ENCODE measurements at places on chromosomes 5 and 9.

- no peak for DNase-seq
Measured at GRCh38 chr5:59656351-59657254, 236.9 kb downstream of the PDE4D start.

DNA sequence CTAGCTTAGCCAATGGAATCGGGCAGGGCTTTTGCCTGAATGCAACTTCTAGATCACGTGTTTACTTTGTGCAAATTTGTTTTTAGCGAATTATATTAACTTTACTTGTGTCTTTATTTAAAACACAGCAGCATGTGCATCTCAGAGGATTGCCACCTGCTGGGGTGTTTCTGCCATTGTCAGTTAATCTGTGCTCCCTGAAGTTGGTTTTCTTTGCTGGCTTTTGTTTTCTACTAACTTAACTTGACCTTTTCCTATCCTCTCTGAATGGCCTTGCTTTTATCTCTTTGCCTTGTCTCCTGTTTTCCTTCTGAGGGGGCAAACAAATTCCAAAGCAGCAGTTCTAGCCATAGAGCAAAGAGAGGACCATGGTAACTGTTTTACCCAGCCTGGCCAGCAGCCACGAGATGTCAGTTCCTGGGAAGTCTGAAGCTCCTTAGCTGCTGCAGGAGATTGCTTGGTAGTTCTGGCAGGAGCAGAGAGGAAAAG is 67.6 kb downstream of the ARHGEF28 start:
- no peak for DNase-seq

- DNase-seq: no peak
Measured at GRCh38 chr5:38846379-38847011, 683 bp downstream of the OSMR start.

- DNase-seq: no peak
Measured at GRCh38 chr9:135087489-135087792, at the start of gene OLFM1. OLFM1 (plus strand) TSS chr9:135087668; CDS start chr9:135087990, 322 bp downstream.

- DNase-seq: no peak
Measured at GRCh38 chr9:124180557-124180956, 77.2 kb upstream of the NEK6 start.

- DNase-seq: no peak
Measured at GRCh38 chr9:104748359-104749031, 1.0 kb downstream of the NIPSNAP3A start.
